ENCODE measurements at places on chromosomes 5 and 9.

- DNase-seq = no peak
Observed at GRCh38 chr5:66891184-66891925, 295.2 kb downstream of the MAST4 start.

- DNase-seq = peak; percentile 45
Observed at GRCh38 chr9:122265149-122265915, 650 bp downstream of the MRRF start.

DNA sequence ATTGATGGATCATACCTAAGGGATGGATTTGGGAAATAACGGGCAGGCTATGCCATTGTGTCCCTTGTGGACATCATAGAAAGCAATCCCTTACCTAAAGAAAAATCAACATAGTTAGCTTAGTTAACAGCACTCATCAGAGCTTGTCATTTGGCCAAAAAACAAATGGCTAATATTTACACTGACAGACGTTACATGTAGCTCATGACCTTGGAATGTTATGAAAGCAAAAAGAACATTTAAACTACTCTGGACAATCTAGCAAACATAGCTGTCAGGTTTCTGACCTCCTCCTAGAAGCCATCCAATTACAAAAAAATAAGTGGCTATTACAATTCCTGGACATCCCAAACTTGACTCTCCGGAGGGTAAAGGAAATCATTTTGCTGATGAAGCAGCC lies 23.8 kb downstream of the TMEM232 start:
- no peak for DNase-seq

DNA sequence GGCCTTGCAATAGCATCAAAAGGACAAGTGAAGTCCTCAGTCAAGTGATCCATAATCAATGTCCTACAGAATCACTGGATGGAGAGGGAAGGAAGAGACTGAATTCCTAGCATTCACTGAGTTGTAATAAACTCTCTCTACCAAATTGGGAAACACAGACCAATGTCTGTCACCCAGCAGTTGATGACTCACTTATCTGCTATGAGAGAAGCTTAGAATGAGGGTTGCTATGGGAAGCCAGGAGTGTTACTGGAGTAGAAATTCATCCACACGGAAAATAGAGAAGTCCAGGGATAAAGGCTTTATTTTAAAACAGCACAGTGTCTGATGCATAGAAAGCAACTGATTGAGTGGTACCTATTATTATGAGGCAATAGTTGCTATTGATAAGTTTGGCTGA lies 407.4 kb downstream of the BRINP1 start:
- DNase-seq = no peak

GRCh38 chr9:129258823-129259301 lies 80.8 kb upstream of the IER5L start:
- DNase-seq = peak; percentile 29

DNA sequence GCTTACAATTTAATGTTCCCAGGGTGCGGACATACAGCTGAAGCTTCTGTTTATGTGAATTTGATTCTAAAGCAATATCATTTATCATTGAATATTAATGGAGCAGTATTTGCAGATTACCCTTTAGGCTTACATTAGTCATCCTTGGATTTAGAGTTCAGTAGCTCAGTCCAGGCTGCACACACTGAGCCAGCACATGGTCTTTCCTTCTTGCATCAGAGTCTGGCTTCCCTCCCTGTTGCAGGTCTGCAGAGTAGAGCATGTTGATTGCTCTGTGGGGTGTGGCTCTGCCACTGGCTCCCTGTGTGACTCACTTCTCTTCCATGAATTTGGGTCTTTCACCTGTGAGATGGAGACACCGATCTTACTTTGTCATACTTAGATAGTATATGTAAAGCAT lies 36.8 kb downstream of the NSG2 start:
- no peak for DNase-seq
